ENCODE measurements at places on chromosomes 5 and 9.

DNA sequence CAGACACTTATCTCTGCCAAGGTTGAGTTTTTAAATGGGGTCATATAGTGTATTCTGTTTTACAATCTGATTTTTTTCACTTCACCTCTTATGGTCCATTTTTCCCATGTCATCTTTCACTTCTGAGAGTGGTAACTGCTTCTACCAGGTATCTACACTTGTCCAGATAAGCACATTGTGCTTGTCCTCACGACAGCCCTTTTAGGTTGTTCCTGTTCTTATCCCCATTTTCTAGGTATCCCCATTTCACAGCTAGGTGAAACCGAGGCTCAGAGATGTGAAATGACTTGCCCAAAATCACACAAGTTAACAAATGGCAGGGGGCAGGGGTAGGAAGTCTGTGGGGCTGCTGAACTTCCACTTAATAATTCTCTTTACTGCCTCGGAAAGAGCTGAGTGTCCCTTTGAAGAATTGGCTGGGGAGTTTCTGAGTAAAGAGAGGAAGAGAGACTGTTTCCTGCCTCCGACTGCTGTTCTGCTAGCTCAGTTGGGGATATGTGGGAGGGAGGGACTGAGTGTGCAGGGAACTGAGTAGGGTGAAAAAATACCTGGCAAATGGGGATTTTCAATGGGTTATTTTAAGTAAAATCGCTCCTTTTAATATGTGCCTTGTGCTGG is 255.4 kb downstream of the GRIA1 start:
- DNase-seq: no peak

GRCh38 chr5:119011186-119011585 is 22.8 kb upstream of the DTWD2 start:
- no peak for DNase-seq

GRCh38 chr9:79193001-79193400 is 378.8 kb upstream of the TLE4 start:
- DNase-seq: no peak

DNA sequence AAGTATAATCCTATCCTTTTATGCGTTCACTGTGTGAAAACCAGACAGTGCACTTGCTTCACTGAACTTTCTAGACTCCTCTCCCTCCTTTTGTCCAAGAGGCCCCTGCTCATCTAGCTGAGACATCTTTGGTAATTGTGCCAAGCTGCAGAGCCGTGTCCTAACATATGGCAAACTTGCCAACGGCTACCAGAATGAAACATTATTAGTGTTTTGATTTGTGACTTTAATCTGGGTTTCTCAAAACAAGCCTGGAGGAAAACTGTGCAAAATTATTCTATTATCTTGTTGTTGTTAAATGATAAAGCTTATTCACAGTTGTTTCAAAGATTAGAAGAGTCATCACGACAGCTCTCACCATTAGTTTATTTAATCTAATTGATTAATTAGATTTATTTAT is 79.0 kb upstream of the RETREG1 start:
- no peak for DNase-seq

DNA sequence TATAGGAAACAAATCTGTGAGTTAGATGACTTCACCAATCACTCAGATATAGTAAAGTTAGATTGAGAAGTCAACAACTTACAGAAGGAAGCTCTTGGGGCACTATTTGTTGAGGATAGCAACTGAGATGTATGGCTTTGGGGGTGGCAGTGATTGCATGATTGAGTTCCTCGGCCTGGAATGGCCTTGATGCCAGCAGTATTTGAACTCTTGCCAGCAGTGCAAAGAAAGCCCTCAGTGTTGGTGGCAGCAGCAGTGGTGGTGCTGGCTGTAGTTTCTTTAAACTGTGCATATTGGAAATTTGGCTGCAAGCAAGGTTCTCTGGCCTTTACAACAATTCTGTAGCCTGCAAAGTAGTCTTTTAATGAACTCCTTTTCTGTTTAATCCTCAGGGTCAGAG is 41.4 kb upstream of the PJA2 start:
- no peak for DNase-seq

DNA sequence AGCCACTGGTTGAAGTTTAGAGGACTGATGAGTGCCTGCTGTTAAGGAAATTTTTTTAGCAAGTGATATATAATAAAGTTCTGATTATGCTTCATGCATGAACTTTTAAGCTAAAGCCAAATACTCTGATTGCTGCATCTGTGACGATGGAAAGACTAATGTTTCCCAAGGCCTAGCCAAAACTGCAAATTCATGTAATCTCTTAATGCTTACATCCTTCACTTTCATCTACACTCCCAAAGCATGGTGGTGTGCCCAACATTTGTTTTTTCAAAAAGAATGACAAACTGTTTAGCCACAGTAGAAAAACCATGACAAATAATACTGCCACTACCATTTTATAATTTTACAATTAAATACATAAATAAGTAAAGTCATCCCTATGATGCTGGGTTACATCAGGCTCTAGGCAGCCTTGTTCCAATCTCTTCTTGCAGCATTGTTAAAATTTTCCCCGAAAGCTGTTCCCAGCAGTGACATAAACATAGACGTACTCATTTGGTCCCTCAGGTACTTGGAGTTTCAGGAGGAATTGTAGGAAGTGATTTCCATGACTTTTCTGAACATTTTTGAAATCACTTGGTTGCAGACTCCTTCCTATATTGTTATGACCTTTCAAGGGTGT is 625.3 kb upstream of the DMAC1 start:
- no peak for DNase-seq

Data from NCI-H1436 (cell line).